Uterus (tissue), 4 donors: ENCODE measurements at places on chromosomes 16 and 17.

DNA sequence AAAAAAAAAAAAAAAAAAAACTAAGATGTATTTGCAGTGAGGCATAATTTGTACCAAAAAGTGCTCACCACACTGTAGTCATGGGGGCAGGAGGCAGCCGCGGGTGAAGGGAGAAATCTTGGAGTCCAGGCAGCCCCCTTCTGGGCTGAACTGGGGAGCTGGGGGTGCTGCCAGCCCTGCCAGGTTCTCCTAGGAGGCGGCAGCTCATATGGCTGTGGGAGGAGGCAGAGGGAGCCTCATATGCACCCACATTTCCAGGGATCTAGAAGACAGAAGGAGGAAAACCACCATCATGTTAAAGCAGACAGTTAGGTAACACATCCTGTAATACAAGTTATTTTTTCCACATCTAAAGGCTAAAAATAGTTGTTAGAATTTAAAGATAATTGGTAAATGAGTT lies 16.3 kb downstream of the MAPT start:
- no peak for DNase-seq
- no peak overlapping the region for H3K4me3 ChIP-seq
- H3K36me3 ChIP-seq = no peaks in the 10 kb centered on the region

DNA sequence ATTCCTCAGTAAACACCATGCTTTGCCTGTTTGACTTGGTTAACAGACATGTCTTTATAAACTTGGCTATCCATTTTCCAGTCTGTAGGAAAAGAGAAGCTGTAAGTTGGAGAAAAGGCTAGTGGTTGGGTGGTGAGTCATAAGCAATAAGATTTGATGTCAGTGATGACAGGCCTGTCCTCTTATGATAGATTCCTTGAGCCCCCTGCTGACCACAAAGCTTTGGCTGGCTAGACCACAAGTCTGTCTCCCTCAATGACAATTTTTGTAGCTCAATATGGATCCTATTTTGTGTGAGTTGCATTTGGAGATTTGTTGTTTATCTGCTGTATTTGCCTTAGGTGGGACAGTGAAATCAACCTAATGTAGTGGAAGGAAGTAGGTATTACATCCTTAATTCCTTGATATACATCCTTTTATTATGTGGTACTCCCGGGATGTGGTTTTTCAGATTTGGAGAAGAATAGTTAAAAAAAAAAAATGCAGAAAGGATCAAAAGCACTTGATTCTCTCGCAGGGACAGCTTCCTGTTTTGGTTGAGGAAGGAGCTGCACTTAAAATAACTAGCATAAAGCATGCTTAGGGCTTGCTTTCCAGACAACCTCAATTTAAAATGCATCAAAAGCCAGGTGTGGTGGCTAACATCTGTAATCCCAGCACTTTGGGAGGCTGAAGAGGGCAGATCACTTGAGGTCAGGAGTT lies 67.4 kb downstream of the SIAH1 start:
- no peaks in the 10 kb centered on the region for H3K4me1 ChIP-seq
- H3K27ac ChIP-seq = no peak overlapping the region
- no peak overlapping the region for H3K4me3 ChIP-seq
- DNase-seq = no peak

GRCh38 chr17:17890773-17891759 lies 54.3 kb upstream of the SREBF1 start:
- no peaks in the 10 kb centered on the region for H3K36me3 ChIP-seq
- no peaks in the 10 kb centered on the region for H3K27me3 ChIP-seq
- no peaks in the 10 kb centered on the region for H3K4me1 ChIP-seq
- H3K27ac ChIP-seq = no peak overlapping the region

DNA sequence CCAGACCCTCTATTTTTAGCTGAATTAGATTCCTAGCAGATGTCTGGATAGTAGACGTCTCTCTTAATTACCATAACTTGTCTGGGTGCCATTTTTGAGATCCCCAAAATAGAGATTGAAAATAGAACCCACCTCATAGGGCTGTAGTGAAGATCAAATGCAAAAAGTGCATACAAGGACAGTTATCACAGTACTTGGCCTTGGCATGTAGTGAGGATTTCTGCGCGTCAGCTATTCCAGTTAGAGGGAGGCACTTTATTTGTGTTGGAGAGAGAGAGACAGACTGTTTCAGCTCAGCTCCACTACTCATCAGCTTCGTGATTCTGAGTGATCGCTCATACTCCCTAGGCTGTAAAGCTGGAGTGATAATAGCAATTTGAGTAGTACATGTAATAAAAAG lies 59.6 kb upstream of the CDH13 start:
- DNase-seq = no peak
- no peak overlapping the region for H3K27ac ChIP-seq
- no peaks in the 10 kb centered on the region for H3K4me1 ChIP-seq

DNA sequence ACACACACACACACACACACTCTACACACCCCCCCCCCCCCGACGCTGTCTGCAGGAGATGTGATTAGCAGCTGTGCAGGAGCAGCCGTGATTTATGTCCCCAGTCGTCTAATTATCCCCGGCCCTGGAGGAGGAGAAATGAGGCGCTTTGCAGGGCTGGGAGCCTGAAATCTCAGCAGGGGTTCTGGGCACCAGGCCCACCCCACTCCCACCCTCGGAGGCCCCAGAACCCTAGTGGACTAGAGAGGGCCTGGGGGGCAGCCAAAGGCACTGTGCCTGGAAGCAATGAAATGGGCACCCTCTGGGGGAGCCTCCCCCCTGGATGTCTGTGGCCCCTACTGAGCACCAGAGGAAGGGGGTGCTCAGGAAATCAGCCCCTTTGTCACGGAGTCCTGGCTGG lies 134.2 kb upstream of the CIBAR2 start:
- no peak overlapping the region for H3K4me3 ChIP-seq
- DNase-seq = no peak
- no peak overlapping the region for H3K27ac ChIP-seq
- no peaks in the 10 kb centered on the region for H3K27me3 ChIP-seq

- peak overlapping the region; percentile 58 for H3K27ac ChIP-seq
- no peak for DNase-seq
- H3K4me3 ChIP-seq = peak overlapping the region; percentile 85
- no peaks in the 10 kb centered on the region for H3K36me3 ChIP-seq
- no peaks in the 10 kb centered on the region for H3K27me3 ChIP-seq
Measured at GRCh38 chr16:68244481-68244902, 681 bp upstream of the PLA2G15 start.

DNA sequence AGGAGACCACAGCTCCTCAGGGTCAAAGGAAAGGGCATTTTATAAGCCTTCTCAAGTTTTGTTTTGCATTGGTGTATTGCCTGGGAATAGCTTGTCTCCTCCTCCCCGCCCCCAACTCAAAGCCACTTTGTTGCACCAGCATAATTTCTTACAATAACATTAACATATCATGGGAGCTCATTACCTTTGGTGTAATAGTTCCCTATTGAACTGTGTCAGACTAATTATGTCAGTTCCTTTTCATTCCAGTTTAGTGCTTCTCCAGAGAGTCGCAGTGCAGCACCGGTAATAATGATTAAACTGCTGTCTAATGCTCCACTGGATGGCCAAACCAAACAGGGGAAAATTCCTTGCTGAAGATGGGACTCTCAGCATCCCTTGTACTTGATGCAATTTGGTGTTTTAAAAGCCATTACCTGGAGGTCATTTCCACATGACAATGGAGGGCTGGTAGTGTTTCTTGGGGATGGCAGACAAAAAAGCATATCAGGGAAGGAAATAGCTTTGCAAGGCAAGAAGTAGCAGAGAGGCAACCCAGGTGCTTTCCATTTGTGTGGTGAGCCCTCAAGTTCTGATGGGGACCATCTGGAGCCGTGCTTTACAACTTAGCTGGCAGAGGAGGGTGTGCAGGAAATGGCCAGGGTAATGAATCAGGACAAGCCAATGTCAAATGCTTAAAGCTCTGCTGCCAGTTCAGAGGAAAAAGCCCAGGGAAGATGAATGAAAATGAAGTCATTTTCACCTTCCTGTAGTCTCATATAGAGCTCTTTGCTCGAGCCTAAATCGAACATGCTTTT lies 91.5 kb upstream of the NLRP1 start:
- H3K4me3 ChIP-seq = no peak overlapping the region
- no peak overlapping the region for H3K27ac ChIP-seq
- no peaks in the 10 kb centered on the region for H3K27me3 ChIP-seq
- DNase-seq = no peak
- no peaks in the 10 kb centered on the region for H3K4me1 ChIP-seq
- no peaks in the 10 kb centered on the region for H3K36me3 ChIP-seq

DNA sequence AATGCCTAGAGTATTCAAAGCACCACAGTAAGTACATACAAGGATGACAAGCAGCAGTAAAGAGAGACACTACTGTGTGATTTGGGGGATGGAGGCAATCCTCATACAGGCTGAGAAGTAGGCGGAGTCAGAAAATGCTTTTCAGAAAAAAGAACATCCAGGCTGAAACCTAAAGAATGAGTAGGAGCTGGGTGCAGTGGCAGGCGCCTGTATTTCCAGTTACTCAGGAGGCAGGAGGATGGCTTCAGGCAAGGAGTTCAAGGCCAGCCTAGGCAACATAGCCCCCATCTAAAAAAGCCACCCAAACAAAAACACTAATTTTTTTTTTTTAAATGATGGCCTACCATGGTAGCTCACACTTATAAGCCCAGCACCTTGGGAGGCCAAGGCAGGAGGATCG lies 10.3 kb downstream of the KANSL1 start:
- no peaks in the 10 kb centered on the region for H3K36me3 ChIP-seq
- no peak overlapping the region for H3K27ac ChIP-seq
- peaks cover 5% of the 10 kb centered on the region for H3K4me1 ChIP-seq
- no peaks in the 10 kb centered on the region for H3K27me3 ChIP-seq
- H3K4me3 ChIP-seq = no peak overlapping the region
